T-cell (primary cell): ENCODE measurements at places on chromosomes 11 and 22.
A peak's percentile ranks its signal among the peaks of the same experiment; 100 is the strongest.

DNA sequence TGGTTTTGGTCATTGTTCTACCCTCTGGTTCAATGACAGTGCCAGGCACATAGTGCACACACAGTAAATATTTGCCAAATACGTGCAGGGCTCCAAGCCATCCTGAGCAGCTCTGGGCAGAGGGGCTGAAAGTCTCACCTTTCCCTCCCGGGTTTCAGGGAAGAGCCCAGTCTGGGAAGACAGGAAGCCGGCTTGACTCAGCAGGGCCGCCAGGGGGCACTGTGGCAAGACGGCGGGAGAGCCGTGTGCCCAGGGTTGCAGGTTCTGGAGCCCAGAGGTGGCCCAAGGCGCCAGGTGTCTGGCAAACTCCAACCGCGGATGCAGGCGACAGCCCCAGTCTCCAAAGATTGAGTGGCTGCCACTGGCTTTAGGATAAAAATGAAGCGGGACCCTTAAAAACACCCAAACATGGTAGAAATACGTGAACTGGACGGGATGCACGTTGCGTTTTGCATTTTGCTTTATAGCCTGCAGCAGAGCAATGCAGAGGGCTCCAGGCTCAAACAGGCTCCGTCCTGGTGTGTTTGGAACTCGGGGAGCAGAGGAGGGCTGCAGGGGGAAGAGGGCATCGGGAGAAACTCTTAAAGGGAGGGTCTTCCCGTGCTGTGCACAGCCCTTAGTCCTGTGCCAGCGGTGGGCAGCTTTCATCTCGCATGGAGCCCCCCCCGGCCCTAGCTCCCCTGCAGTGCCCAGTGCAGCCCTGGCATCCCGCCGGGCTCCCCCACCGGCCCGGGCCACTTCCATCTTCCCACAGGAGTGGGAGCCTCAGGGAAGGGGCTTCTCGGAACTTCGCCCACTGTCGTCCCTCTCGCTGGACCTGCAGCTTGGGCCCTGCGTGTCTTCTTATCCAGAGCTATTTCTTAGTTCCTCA is 10.7 kb downstream of the KRTAP5-5 start:
- no peak overlapping the region for H3K4me3 ChIP-seq
- no peaks in the 10 kb centered on the region for H3K4me1 ChIP-seq
- H3K36me3 ChIP-seq = no peaks in the 10 kb centered on the region
- DNase-seq = no peak
- peaks cover 60% of the 10 kb centered on the region for H3K27me3 ChIP-seq
- H3K27ac ChIP-seq = no peak overlapping the region

DNA sequence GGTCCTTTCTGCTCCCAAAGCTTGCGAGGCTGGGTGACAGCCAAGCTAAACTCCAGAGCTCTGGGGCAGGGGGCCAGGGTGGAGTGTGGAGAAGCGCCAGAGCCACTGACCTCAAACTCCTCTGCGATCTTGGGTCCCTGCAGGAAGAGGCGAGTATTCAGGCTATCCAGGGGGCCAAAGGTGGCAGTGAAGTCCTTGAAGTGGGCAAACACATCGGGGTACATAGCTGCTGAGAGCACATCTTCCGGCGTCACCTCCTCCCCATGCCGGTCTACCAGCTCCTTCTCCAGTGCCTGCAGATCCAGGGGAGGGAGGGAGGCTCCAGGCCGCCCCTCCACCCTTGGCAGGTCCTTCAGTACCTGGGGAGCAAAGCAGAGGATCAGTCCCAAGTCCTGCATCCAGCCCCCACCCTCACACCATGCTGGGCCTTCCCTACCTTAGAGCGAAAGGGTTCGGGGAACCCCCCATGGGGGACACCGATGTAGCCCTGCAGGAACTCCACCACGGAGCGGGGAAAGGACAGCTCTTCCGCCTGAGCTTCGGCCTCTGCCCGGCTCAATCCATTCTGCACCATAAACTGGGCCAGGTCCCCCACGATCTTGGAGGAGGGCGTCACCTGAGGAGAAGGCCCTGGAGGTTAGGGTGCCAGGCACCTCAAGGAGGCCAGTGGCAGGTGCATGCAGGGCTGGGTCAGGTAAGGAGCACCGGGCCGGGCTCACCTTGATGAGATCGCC is 6.4 kb downstream of the RCE1 start:
- no peaks in the 10 kb centered on the region for H3K27me3 ChIP-seq
- H3K4me1 ChIP-seq = peaks cover 10% of the 10 kb centered on the region
- H3K4me3 ChIP-seq = no peak overlapping the region
- no peak for DNase-seq
- H3K27ac ChIP-seq = no peak overlapping the region

- no peak overlapping the region for H3K4me3 ChIP-seq
- H3K27ac ChIP-seq = no peak overlapping the region
- no peaks in the 10 kb centered on the region for H3K36me3 ChIP-seq
- DNase-seq = no peak
Measured at GRCh38 chr11:84757711-84758110, 869.4 kb downstream of the DLG2 start.

DNA sequence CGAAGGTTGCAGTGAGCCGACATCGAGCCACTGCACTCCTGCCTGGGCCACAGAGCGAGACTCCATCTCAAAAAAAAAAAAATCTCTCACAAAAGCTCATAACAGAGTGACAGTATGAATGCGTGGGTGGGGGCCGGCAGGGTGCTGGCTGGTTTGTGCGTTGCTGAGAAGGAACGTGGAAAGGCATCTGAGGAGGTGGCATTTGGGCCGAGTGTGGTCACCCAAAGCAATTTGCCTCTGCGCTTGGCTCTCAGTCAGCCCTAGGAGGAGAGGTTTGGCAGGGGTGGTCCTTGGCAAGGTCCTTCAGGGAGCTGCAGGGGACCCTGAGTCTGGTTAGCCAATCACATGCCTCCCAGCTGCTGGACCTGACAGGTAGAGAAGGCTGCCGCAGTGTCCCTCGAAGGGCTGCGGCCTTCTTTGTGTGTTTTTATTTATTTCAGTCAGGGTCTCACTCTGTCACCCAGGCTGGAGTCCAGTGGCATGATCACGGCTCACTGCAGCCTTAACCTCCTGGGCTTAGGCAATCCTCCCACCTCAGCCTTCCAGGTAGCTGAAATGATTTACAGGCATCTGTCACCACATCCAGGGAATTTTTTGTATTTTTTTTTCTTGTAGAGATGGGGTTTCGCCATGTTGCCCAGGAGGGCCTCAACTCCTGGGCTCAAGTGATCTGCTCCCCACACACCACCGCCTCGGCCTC is 23.5 kb upstream of the OSBPL5 start:
- H3K27me3 ChIP-seq = no peaks in the 10 kb centered on the region
- H3K27ac ChIP-seq = no peak overlapping the region
- H3K4me3 ChIP-seq = no peak overlapping the region
- DNase-seq = no peak
- no peaks in the 10 kb centered on the region for H3K36me3 ChIP-seq

DNA sequence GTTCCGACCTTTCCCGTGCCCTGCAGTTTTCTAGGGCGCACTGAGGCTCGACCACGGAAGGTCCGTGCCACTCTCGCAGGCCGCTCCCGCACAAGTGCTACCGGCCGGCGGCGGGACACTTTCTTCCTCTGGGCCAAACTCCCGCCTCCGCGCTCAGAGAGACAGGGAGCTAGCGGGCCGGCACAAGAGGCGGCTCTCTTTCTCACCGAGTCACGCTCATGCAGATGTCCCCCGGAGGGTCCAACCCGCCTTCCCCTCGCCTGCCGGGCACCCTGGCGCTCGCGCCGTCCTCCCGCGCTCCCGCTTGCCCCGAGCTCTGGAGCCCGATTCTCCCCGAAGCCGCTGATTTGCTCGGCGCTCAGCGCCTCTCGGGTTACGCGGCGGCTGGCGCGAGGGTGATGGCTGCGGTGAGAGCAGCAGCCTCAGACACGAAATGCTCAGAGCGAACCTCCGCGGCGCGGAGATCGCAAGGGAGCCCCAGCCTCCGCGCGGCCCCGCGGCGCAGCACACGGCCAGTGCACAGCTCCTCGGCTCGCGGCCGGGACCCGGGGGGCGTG is 1.0 kb downstream of the LMO1 start:
- H3K27me3 ChIP-seq = peaks cover 85% of the 10 kb centered on the region
- no peak overlapping the region for H3K27ac ChIP-seq
- no peaks in the 10 kb centered on the region for H3K36me3 ChIP-seq
- H3K4me3 ChIP-seq = peak overlapping the region; percentile 46
- no peak for DNase-seq

DNA sequence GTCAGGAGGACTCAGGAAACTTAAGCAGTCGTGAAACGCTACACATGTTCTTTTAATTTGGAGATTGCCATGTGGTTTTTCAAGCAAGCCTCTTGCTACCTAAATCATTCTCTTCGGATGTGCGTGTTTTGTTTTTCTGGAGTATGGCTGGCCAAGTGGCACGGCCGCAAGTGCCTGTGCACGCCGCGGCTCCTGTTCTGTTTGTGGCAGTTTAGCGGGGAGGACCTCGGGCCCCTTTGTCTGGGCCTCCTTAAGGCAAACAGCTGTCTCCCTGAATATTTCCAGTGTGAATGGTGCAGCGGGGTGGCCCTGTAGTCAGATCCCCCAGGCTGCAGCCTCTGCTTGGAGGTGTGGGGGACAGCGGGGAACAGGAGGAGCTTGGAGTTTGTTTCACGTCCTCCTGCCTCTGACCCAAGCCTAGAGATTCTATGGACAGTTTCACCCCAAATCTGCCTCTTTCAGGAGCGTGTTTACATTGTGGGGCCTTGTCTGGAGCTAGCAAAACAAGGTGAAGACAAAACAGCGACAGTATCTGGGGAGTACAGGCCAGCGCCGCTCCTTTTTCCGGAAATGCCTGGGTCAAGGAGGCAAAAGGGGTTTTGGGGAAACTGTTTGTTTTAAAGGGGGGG is 1.3 kb downstream of the LRP5 start:
- peaks cover 26% of the 10 kb centered on the region for H3K4me1 ChIP-seq
- no peaks in the 10 kb centered on the region for H3K36me3 ChIP-seq
- no peak overlapping the region for H3K27ac ChIP-seq
- no peaks in the 10 kb centered on the region for H3K27me3 ChIP-seq
- H3K4me3 ChIP-seq = peak overlapping the region; percentile 83
- DNase-seq = no peak

- H3K4me3 ChIP-seq = no peak overlapping the region
- no peaks in the 10 kb centered on the region for H3K36me3 ChIP-seq
- DNase-seq = no peak
Measured at GRCh38 chr11:19878520-19878919, 165.9 kb downstream of the NAV2 start.

GRCh38 chr11:60960405-60960804 is 8.4 kb upstream of the SLC15A3 start:
- H3K4me3 ChIP-seq = no peak overlapping the region
- no peak overlapping the region for H3K27ac ChIP-seq
- no peaks in the 10 kb centered on the region for H3K36me3 ChIP-seq
- no peaks in the 10 kb centered on the region for H3K27me3 ChIP-seq

DNA sequence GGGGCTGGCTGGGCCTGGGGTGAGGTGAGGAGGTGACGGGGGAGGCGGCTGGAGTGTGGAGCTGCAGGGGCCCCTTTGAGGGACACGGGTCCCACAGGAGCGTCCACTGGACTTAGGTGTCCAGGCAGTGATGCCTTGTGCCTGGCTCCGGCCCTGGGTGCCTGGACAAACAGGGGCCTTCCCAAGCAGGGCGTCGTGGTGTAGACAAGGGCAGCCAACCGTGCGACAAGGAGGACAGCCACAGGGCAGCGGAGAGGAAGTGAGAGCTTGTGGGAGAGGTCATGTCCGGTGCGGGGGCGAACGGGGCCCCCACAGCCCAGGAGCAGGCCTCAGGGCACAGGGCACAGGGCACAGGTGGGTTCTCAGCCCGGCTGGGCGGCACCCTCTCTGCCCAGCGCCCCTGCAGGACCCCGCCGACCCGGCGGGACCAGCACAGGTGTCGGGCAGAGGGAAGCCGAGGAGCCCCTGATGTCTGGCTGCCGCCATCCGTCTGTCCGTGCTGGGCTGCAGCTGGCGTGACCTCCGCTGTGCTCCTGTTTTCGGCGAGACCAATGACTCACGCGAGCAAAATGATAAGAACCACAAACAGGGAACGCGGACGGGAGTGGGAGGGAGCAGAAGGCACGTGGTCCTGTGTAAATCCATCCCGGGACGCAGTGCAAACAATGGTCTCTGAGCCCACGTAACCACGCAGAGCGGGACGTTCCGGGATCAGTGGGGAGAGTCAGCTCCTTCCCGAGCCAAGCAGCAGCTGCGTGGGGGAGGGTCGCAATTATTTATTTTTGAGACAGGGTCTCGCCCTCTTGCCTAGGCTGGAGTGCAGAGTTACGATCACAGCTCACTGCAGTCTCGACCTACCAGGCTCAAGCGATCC is 49.1 kb upstream of the A4GALT start:
- H3K4me3 ChIP-seq = no peak overlapping the region
- DNase-seq = no peak
- peaks cover 40% of the 10 kb centered on the region for H3K27me3 ChIP-seq

- H3K4me3 ChIP-seq = no peak overlapping the region
- H3K27ac ChIP-seq = peak overlapping the region; percentile 24
- H3K27me3 ChIP-seq = no peaks in the 10 kb centered on the region
- DNase-seq = no peak
- no peaks in the 10 kb centered on the region for H3K36me3 ChIP-seq
- H3K4me1 ChIP-seq = peaks cover 8% of the 10 kb centered on the region
Measured at GRCh38 chr22:35883031-35883620, 145.5 kb downstream of the RBFOX2 start.

DNA sequence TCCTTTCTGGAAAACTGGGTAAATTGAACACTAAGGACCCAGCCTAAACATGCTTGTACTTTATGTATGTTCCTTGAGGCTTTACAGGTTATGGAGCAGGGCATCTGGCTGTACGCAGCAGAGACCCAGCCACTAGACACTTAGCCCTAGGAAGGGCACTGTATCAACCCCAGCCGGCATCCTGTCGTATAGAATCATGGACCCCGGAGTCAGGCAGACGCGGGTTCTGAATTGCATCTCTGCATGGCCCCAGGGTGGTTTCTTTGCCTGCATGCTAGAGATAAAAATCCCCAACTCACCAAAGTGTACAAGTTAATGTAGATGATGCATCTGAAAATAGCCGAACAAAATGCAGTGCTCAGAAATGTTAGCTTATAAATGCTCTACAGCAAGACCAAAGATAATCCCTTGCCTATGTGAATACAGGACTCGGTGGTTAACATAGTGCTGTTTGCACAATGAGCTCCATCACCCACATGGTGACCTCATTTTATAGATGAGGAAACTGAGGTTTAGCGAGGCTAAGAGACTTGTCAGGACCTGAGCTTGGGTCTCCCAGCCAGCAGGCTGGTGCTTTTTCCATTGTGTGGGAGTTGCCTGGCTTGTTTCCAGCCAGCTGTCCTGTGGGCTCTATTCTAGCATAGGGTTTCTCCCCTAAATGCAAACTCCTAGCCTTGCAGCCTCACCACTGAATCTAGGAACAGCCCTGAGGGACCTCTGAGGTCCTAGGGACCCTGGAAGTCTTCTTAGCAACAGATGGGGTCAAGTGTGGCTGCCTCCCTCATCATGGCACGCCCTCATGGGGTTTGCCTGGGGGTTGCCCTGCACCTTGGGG is 7.3 kb downstream of the CD6 start:
- no peaks in the 10 kb centered on the region for H3K27me3 ChIP-seq
- peak overlapping the region; percentile 19 for H3K4me3 ChIP-seq
- peak overlapping the region; percentile 98 for H3K27ac ChIP-seq
- DNase-seq = peak; percentile 36

GRCh38 chr11:128451652-128452470 is 135.5 kb downstream of the ETS1 start:
- no peak overlapping the region for H3K27ac ChIP-seq
- no peak for DNase-seq
- no peaks in the 10 kb centered on the region for H3K27me3 ChIP-seq
- H3K4me3 ChIP-seq = no peak overlapping the region
- peaks cover 23% of the 10 kb centered on the region for H3K4me1 ChIP-seq
